ENCODE measurements at places on chromosomes 2 and 18. TPM values are rescaled to one million over a fixed set of nuclear protein-coding genes. Genes with fewer than 3 reads are reported as not detected.

ST6GAL2 gene
- 0.08 TPM for total RNA-seq

LYPD1 gene
- not detected for total RNA-seq

DSG4 gene
- under 0.01 TPM for total RNA-seq

IL1R1 gene
- total RNA-seq: 4.7 TPM

ALPI gene
- total RNA-seq: not detected

DNAH7 gene
- not detected for total RNA-seq

CRYBA2 gene
- total RNA-seq: not detected

LINC00305 gene
- not detected for total RNA-seq

ABI2 gene
- total RNA-seq: 15.3 TPM

GPR35 gene
- total RNA-seq: not detected

TMEM198 gene
- 0.47 TPM for total RNA-seq

GPR45 gene
- total RNA-seq: not detected

FEV gene
- total RNA-seq: not detected

UGT1A5 gene
- not detected for total RNA-seq

TDRD15 gene
- total RNA-seq: not detected
